ENCODE measurements at places on chromosomes 12 and 14.

DNA sequence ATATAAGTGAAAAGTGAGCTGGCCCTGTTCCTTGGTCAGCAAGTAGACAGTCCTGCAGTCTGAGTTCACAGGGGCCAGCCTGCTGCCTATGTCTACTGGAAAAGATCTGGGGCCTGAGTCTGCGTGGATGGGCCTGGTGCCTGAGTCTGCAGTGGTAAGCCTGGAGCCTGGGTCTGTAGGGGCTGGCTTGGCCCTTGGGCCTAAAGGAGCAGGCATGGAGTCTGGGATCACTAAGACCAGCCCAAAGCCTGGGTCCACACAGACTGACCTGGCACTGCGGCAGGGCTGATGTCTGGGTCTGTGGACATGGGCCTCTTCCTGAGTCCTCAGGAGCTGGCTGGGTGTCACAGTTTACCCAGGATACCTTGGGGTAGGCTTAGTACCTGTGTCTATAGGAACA is 95.4 kb downstream of the KLHL28 start:
- DNase-seq = no peak

- no peak for DNase-seq
These were observed 659.4 kb downstream of the BCL11B start for GRCh38 chr14:98612434-98613200.

- no peak for DNase-seq
These were observed 51.0 kb downstream of the RTN1 start for GRCh38 chr14:59819446-59820088.

- no peak for DNase-seq
These were observed 41.6 kb downstream of the CHST11 start for GRCh38 chr12:104498211-104498801.

DNA sequence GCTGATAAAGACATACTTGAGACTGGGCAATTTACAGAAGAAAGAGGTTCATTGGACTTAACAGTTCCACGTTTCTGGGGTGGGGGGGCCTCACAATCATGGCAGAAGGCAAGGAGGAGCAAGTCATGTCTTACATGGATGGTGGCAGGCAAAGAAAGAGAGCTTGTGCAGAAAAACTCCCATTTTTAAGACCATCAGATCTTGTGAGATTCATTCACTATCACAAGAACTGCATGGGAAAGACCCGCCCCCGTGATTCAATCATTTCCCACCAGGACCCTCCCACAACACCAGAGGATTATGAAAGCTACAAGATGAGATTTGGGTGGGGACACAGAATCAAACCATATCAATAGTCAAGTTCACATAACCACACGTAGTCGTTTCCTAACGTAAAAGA is 85.5 kb downstream of the USP15 start:
- no peak for DNase-seq

GRCh38 chr12:57358646-57359045 is 72.2 kb downstream of the R3HDM2 start:
- no peak for DNase-seq

GRCh38 chr14:80805136-80805535 is 136.4 kb downstream of the CEP128 start:
- DNase-seq = no peak

DNA sequence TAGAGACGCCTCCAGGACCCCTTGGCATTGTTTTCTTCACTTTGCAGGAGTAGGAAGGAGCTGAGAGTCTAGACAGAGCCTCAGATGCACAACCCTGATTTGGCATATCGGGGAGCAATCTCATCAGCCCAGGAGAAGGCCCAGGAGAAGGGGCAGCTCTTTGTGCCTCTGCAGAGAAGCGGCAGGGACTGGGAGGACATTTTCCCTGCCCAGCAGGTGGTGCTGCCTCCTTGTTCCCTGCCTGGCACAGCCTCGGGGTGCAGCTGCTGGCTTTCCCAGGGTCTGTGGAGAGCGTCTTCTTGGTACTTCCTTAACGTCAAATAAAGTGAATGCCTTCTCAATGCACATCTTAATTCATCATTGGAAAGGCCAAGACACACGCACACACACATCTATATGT is 419.5 kb downstream of the TMEM121 start:
- peak; percentile 8 for DNase-seq

- no peak for DNase-seq
These were observed 178.8 kb downstream of the CEP128 start for GRCh38 chr14:80762641-80763228.

DNA sequence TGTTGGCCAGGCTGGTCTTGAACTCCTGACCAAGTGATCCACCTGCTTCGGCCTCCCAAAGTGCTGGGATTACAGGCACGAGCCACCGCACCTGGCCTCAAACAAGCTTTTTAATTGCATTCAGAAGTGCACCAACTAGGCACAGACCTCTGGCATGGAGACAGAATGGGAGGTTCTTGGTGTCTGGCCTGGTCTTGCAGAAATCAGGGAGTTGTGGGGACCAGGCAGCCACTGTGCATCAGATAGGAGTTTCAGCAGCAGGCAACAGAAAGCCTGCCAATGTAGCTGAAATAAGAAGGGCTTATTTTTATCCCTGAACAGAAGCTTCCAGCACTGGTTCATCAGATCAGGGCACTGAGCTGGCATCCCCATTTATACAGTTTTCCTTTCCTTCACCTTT is 22.2 kb upstream of the TCL1B start:
- DNase-seq = no peak

GRCh38 chr12:49983892-49984291 is 11.1 kb downstream of the AQP6 start:
- DNase-seq = no peak

DNA sequence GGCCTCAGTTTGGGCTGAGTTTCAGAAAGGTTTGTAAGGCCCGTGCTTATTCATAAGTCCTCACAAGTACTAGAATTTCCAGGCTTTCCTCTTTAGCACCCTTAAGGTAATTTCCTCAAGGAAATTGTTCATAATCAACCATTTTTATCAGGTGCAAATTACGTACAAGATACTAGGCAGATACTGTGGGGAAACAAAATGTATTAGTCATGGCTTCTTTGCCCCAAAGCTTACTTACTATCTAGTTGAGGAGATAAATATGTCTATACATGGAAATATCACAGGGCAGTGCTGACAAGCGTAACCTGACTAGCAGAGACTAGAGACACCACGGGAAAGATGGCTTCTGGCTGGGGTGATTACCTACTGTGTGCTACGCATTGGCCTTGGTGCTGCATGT is 22.5 kb downstream of the MAX start:
- DNase-seq = no peak

GRCh38 chr14:47257013-47257412 is 418.4 kb downstream of the MDGA2 start:
- no peak for DNase-seq

DNA sequence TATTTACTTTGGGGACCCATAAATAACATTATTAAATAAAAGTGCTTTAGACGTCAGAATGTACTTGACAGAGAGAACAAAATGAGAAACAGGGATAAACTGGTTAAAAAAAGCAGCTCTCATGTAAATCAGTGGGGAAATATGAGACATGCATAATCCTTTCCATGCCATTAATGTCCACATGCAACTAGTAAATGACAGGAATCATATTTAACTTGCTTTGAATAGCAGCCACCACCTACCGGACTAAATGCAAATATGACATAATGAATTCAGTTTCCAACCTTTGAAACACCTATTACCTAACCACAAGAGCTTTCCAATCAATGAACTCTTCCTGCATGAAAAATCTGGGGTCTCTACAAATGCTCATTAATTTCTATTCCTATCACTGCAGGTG is 19.6 kb downstream of the FGD6 start:
- DNase-seq = no peak

- no peak for DNase-seq
These were observed 105.4 kb downstream of the DENND5B start for GRCh38 chr12:31485571-31485970.

DNA sequence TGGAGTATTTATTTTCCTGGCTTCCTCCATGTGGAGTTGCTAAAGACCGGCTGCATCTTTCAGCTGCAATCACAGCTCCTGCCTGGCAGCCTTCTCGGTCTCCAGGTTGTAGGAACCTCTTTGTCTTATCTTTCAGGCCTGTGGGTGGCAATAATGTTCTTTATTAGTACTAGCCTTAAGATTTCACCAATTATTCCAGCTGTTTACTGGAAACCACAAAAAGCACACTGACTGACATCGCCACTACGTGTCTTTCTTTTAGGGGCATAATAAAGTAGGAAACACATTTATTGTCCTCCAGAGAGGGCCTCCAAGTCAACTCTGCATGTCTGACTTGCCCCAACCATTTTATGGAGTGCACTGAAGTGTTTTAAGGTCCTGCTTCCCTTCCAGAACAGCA is 1116.5 kb upstream of the TMEM132C start:
- no peak for DNase-seq

DNA sequence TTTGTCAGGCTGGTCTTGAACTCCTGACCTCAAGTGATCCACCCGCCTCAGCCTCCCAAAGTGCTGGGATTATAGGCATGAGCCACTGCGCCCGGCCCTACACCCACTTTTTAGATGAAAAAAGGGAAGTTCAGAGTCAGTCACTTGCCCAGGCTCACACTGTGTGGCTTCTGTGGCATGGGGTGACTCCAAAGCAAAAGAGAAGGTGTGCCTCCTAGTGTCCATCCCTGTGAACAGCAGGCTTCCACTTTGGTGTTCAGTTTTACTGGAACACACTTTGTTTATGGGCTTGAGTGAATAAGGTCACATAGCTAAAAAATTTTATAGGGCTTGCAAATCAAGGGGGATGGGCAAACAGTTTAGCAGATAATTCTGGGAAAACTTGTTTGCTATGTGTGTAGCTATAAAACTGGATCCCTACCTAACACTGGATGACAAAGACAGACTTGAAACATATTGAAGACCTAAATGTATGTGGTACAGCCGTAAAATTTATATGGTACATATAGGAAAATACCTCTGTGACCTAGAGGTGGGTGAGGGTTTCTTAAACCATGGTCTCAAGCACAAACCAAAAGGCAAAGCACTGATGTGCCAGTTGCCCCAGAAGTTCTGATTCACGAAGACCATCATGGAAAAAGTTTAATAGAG is 54.9 kb downstream of the EID3 start:
- DNase-seq = no peak

DNA sequence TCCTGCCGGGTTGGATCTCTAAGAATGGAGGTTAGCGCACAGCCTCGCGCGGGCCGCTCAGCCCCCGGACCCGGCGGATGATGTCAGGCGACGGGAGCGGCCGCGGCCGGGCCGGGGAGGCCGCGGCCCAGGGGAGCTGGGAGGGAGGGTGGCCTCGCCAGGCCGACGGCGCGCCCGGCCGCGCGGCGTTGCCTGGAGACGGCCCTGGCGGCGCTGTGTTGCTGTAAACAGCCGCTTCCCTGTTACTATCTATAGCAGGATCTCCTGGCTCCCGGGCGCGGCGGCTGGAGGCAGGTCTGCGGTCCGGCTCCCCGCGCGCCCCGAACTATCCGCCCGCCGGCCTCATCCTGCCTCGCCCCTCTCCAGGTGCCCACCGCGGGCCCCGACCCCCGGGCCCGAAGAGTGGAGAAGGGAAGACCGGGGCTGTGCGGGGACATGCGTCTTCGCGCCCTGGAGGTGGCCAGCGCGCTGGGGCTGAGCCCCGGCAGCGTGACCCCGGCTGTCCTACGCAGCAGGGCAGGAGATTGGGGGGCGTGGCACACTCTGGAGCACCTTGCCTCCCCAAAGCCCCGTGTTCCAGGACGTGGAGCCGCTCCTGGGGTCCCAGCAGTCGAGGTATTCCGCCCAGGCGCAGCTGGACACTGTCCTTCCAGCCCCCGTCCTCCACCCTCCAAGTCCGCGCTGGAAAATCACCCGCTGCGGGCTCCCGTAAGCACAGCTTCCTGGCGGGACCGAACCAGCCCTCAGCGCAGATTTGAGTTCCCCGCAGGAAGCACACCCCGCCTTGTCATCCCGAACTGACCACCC is 1.4 kb upstream of the FOS start:
- DNase-seq = peak; percentile 85

GRCh38 chr12:3161861-3162260 is 84.7 kb downstream of the TSPAN9 start:
- no peak for DNase-seq

- no peak for DNase-seq
These were observed 15.8 kb upstream of the ANKRD9 start for GRCh38 chr14:102525219-102525928.

- no peak for DNase-seq
These were observed 75.8 kb downstream of the PPP1R36 start for GRCh38 chr14:64625386-64626232.

- no peak for DNase-seq
These were observed 16.5 kb downstream of the PWP1 start for GRCh38 chr12:107702106-107702505.

- peak; percentile 63 for DNase-seq
These were observed 48.8 kb downstream of the LTBP2 start for GRCh38 chr14:74563233-74563585.

- peak; percentile 6 for DNase-seq
These were observed 1.2 kb upstream of the KCNMB4 start for GRCh38 chr12:70364695-70365397.

DNA sequence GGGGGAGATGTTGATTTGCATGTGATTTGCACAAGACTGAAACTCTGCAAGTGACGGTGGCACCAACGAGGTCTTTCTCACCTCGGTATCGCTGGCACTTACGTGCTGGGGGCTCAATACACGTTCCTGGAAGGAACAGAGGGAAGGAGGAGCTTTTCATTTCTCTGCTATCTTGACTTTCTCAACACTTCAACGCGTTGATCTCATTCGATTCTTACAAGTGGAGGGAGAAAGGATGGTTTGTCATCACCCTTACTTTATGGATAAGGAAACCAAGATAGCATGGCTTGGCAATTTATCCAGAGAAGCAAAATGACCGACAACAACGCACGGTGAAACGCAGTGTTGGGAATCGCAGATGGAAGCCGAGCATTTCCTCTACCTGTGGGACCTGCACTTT is 87.3 kb upstream of the RFLNA start:
- DNase-seq = no peak

DNA sequence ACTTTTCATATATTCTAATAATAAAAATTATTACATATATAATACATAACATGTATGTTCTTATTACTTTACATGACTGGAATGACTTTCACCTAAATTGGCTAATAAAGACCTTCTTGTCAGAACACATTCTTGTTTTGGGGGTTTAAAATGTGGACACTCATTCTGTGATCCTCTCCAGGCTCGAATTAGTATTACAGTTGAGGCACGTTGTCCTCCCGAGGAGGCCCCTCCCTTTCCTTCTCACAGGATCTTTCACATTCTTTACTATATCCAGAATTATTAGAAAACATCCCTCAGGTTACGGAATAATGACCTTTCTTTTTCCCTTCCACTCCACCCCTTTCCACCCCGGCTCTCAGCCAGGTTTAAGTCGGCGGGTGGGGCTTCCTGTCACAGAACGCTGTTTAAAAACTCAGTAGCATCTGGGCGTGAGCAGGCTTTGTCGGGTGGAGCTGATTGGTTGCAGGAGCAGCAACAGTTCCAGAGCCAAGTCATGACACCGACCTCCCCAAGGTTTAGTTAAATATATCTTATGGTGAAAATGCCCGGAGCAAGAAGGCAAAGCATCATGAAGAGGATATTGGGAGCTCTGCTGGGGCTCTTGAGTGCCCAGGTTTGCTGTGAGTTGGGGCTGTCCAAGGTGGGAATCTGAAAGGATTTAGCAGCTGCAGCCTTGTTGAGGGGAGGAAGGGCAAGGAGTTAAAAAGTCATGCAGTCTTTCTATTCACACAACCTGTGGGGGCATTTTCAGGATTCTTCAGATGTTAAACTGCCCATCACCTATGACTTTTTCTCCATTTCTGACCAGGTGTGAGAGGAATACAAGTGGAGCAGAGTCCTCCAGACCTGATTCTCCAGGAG is 396.7 kb upstream of the OR4E1 start:
- no peak for DNase-seq

- no peak for DNase-seq
These were observed 2.5 kb downstream of the ARHGAP9 start for GRCh38 chr12:57476993-57477709.

- no peak for DNase-seq
These were observed 439.7 kb downstream of the ADAMTS20 start for GRCh38 chr12:43112101-43112920.
